ENCODE measurements at places on chromosomes 7 and 10.

DNA sequence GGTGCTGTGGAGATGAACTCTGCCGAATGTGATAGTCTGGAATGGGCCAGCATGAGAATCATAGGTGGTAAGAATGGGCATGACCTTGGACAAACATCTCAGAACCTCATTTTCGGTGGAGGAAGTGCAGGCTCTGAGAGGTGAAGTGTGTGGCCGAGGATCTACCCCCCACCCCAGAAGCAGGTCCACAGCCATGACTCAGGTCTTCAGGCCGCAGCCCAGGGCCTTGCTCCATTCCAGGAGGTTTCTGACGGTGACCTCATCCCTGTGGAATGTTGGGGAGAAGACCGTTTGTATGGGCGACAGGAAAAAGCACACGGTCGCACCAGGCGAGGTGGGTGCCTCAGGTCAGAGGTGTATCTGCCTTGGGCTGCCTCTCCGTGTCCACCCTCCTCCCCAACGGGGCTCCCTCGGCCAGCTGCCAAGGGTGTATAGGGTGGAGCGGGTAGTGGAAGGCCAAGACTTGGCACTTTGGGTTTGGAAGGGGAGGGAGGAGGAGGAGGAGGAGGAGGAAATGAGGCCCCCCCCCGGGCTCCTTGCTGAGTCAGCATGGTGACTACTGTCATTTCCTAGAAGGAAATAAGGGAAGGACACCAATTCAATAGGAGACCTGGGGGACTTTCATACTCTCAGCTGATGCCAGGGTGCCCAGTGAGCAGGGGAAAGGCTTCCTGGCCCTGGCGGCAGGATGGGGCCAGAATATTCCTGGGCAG lies 168.0 kb upstream of the RHEB start:
- peak; percentile 98 for DNase-seq

GRCh38 chr7:8491106-8491505 lies 57.7 kb downstream of the NXPH1 start:
- DNase-seq: no peak

DNA sequence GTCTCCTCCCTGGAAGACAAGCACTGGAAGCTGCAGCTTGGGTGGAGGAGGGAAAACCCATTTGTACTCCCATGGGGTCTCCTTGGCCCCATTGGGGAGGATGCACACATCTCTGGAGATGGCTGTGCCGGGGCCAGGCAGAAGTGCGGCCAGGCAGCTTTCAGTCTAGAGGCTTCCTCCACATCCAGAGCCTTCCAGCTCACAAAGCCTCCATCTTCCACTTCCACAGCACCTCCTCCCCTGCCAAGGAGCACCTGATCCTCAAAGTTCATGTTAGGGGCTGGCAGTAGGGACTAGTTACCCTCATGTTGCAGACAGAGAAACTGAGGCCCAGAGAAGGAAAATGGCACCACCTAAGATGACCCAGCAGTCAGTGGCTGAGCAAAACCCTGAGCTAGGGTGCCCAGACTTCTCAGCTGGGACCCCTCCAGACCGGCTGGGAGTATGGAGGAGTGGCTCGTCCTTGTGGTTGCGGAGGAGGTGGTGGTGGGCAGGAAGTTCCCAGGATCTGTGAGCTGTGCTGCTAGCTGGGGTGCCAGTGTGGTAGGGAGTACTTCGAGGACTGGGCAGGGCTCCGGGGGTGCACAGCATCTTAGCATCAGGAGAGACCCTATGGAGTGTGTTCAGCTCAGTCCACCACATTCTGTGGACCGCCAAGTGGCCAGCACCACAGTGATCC lies 44.2 kb downstream of the ADCYAP1R1 start:
- no peak for DNase-seq

DNA sequence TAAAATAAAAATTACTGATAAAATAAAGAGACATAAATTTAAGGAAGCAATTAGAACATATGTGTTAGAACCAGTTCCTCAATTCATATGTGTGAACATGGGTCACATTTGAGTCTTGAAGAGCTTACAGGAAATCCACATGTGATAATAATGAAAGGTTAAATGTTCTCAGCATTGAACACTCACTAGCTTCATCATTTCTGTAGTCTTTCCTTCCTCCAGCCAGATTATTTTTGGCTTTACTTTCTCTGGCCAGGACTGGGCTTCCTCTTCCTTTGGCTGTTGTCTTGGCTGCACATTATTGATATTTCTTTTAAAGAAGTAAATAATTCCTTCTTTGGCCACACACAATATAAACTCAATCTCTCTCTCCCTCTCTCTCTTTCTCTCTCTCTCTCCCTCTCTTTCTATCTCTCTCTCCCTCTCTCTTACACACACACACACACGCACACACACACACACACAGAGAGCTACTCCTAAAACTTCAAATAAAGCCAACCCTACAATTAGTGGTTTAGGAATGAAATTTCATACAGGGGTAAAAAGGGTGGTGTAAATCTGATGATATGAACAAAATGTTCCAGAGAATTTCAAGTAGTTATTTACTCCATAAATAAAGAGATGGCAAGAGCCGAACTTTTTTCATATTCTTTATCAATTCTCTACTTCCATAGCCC lies 171.2 kb downstream of the REEP3 start:
- no peak for DNase-seq

DNA sequence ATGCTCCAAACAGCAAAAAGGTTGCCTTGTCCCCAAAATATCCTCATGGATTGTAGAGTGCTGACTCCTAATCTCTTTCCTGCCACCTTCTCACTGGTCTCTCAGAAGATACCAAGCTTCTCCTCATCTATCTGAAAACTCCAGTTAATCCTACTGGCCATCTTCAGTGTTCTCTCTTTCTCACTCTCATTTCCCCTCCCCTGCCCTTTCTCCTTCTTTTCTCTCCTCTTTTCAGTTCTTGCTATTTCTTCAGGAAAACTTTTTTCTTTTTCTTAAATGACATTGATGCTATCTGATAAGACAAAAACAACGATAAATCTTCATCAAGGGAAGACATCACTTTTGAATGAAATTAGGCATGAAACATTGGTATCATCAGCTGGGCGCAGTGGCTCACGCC lies 109.8 kb downstream of the USP6NL start:
- DNase-seq: no peak

DNA sequence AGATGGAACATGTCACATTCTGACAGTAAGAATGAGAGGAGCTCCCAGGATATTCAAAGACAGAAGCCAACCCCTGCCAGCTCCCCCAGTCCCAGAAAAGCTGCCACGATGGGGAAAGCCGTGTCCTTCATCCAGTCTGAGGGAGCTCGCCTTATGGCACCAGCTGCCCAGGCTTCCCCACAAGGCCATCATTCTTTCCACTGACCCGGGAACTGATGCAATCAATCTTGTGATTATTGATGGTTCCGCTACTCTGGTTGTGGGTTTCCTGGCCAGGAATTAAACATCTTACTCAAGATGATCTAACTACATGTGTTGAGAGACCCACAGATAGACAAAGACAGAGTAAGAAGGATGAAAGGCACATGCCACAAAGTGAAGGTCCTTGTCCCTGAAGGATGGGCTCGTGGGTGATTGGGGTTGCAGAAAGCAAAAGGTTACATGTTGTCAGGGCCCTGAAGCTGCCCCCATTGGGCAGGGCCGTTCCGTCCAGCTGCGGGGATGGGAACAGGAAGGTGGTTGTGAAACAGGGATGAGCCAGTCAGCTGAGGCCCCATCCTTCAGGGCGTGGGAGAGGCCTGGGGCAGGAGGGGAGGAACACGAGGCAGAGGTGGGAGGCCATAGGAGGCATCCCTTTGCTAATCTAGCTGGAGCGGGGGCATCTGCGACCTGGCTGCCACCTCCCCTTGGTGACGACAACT lies 127.6 kb downstream of the OAT start:
- DNase-seq: no peak

All from RWPE1 (cell line).